ENCODE measurements at places on chromosomes 12 and 14.

DNA sequence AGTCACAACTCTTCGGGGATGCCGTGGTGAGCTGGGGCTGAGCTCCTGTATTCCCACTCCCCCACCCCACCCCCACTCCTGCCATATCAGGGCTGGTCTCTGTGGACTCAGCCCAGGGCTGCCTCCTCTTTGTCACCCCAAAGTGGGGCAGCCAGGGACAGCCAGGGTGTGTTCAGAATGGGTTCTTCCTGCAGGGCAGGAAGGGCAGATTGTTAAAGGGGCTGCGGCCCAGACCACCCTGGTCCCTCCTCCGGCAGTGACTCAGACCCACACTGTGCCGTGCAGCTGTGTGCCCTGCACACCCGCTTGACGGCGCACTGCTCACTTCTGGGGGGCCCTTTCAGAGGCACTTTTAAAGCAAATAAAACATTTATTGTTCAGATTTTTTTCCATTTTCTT lies 9.3 kb downstream of the SLC48A1 start:
- peak; percentile 57 for DNase-seq

- DNase-seq = no peak
Measured at GRCh38 chr12:17079251-17079909, 473.4 kb upstream of the LMO3 start.

GRCh38 chr12:115636546-115636945 lies 640.9 kb downstream of the MED13L start:
- no peak for DNase-seq

DNA sequence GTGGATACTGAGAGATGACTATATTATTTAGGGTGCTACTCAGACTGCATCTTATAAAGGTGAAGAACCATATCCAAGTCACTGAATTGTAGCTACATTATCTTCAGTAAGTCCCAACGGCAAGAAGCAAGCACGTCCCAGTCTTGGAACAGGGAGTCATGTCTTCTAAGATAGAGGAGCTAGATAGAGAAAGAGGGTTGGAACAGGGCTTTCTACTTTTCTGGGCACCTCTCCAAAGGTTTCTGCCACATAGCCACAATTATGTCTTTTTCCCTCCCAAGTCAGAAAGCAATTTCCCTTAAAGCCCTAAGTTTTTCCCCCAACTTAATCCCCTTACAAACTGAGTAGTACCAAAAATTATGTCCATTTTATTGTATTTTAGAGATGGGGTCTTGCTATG lies 22.4 kb downstream of the MAPK1IP1L start:
- DNase-seq = no peak

- no peak for DNase-seq
Measured at GRCh38 chr14:73290279-73290678, 53.0 kb downstream of the PAPLN start.

GRCh38 chr14:57659052-57659451 lies 165.4 kb upstream of the CCDC198 start:
- no peak for DNase-seq

DNA sequence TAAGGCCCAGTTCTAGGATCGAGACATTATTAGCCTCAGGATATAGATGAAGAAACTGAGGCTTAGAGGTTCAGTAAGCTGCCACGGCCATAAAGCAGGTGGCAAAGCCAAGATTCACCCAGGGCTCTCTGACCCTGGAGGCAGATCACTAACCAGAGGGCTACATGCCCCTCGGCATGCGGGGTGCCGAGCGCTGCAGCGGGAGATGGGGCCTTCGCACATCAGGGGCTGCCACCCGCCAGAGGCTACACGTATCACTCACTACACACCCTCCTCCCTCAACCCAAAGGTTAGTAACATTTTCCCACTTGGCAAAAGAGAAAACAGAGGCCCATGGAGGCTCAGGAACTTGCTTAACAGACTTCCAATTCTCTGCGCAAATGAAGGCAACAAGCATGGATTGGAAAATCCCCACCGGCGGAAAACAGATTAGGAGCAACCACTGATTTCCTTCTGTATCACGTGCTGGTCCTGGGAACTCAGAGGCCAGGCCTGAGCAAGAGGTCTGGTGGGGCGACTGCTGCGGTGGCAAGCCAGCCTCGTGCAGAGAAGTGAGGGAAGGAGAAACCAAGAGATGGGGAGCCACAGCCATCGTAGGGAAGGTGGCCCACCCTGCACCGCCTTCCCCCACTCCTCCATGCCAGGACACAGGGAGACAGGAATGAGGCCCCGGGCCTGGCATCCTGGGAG lies 6.0 kb downstream of the CCDC85C start:
- DNase-seq = no peak

GRCh38 chr14:77562681-77563080 lies 53.8 kb downstream of the SPTLC2 start:
- no peak for DNase-seq

GRCh38 chr14:90454041-90455000 lies 57.5 kb downstream of the CALM1 start:
- DNase-seq = peak; percentile 74

- no peak for DNase-seq
Measured at GRCh38 chr14:70048313-70048654, 140.5 kb downstream of the SLC8A3 start.

DNA sequence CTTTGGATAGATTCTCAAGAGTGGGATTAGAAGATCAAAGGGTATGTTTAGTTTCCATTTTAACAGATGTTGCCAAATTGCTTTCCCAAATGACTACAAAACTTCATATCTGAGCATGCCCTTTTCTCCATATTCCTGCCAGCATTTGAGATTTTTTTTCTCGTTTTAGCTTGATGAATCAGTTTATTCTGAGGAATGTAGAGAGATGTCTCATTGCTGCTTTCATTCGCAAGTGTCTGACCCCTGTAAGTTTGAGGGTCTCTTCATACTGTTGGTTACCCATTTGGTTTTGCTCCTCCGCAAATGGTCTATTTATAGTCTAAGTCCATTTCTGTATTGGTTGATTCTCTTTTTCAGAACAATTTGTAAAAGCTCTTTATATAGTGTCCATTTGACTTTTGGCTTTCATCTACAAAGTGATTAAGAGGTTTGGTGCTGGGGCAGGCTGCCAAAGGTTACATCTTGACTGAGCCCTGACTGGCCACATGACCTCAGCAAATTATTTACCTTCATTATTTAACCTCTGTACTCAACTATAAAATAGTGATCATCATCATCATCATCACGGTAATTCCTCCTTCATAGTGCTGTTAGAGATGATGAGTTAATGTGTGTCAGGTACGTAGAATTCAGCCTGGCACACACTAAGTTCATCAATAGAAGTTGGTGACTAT lies 33.6 kb downstream of the HCAR2 start:
- DNase-seq = no peak

GRCh38 chr12:24349051-24349799 lies 399.8 kb upstream of the SOX5 start:
- no peak for DNase-seq

- DNase-seq = no peak
Measured at GRCh38 chr14:101098177-101098576, 194.7 kb upstream of the RTL1 start.

DNA sequence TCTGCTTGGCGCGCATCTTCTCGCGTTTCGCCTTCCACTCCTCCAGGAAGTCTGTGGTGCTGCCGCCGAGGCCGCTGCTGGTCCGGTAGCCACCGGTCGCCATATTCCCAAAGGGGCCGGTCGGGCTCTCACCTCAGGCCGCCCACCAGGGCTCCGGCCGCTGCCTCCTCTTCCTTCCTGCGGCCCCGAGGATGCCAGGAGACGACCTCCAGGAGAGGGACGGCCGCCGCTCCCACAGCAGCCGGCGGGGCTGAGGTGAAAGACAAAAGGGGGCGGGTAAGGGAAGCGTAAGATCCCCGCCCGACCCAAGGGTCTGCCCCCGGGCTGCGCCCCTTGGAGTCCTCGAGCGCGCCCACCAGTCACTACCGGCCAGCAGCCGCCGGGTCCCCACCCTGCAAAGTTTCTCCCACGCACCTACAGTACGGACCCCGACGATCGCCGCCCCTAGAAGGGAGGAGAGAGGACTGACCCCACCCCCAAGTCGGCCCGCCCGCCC lies 574 bp downstream of the PAWR start:
- no peak for DNase-seq

- DNase-seq = peak; percentile 40
Measured at GRCh38 chr14:101075025-101075800, 171.7 kb upstream of the RTL1 start.

- peak; percentile 78 for DNase-seq
Measured at GRCh38 chr12:105982022-105982421, 156.7 kb downstream of the NUAK1 start.

DNA sequence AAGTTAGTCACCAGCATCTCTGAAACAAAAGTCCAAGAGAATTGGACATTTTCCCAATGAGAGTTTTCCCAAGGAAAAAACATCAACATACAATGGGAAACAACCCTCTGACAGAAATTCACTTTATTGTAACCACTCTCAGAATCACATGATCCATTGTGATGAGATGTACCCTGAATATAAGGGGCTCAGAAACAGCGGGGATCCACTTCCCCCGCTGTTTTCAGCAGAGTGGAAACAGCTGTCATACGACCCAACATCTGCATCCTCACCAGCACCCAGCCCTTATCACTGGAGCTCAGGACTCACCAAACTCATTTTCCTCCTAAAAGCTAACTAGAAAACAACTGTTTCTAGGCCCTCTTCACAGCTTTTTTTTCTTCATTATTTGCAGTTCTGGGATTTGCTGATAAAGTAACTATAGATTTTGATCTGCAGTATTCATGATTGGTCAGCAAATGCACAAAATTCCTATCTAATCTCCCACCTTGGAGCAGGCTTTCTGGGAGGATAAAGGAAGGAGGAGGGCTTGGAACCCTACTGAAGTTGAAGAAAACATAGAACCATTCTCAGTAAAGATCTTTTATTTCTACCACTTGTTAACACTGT lies 31.3 kb downstream of the CORO1C start:
- DNase-seq = no peak

- DNase-seq = no peak
Measured at GRCh38 chr12:65313719-65314317, 35.3 kb downstream of the MSRB3 start.

DNA sequence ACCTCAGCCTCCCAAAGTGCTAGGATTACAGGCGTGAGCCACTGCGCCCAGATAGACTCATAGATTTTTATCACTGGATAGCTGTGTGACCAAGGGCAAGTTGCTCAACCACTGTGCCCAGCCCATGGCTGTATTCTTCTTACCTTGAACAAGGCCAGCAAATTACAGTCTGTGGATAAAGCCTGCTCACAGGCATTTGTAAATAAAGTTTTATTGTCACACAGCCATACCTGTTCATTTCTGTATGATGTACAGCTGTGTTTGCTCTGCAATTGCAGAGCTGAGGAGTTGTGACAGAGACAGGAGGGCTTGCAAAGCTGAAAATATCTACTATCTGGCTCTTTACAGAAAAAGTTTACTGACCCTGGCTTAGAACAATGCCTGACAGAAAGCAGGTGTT lies 35.2 kb upstream of the LHX5 start:
- no peak for DNase-seq

DNA sequence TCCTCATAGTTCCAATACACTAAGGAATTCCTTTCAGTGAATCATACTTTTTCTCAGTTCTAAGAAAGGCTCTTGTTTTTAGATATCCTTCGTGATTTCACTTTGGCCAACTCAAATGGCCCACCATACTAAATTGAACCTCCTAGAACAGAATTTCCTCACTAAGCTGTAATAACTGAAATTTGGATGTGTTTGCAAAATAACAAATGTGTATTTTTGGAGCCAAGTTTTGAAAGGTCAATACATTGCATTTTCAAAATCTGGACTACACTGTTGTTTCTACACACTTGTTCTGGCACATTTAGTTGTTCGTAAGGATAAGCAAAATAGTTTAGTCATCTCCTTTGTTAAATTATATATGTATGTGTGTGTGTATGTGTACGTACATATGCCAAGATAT lies 439.0 kb upstream of the STXBP6 start:
- no peak for DNase-seq

DNA sequence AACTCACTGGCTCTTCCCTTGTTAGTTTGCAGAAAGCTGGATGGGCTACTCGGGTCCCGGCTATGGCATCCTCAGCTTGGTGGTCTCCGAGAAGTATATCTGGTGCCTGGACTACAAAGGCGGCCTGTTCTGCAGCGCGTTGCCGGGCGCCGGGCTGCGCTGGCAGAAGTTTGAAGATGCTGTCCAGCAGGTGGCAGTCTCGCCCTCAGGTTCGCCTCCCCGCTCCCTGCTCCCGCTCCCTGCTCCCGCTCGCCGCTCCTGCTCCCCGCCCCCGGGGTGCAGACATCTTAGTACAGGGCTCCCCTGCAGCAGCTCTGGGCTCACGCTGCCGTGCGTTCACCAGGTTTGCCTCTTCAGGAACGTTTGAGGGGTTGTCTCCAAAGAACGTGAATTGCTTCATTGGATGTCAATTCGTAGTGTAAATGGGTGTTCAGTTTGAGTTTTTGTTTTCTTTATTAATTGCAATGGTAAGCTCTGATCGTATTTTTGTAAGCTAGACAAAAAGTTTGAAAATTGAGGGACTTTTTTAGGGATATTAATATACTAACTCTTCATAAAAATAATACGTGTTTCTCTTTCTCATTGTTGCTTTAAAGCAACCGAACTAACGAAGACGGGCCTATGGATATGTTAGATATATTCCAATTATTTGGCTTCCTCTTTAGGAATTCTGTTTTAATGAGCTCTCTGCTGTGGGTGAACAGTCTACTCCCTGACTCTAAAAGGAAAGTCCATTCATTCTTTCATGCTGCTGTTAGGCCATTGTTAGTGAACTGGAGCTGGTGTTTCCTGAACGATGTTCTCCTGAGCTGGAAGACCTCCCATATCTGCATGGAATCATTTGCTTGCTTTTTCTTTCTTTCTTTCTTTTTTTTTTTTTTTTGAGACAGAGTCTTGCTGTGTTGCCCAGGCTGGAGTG lies 71.3 kb downstream of the ANKRD9 start:
- DNase-seq = peak; percentile 92

DNA sequence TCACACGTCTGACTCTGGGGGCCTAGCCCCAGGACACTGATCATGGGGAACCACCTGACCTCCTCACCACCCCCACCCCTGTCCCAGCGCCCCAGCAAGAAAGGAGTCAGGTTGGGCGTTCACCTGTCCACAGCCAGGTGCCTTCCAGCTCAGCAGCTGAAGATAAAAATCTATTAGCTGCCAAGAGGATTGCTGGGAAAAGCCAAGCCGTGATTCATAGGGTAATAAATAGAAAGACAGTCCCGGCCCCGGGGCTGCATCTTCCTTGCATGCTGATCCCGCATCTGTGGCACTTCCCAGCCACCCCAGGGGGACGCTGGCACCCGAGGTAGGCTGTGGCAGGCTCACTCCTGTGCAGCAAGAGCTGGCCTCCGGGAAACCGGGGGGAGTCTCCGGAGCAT lies 70.2 kb upstream of the NCOR2 start:
- no peak for DNase-seq

DNA sequence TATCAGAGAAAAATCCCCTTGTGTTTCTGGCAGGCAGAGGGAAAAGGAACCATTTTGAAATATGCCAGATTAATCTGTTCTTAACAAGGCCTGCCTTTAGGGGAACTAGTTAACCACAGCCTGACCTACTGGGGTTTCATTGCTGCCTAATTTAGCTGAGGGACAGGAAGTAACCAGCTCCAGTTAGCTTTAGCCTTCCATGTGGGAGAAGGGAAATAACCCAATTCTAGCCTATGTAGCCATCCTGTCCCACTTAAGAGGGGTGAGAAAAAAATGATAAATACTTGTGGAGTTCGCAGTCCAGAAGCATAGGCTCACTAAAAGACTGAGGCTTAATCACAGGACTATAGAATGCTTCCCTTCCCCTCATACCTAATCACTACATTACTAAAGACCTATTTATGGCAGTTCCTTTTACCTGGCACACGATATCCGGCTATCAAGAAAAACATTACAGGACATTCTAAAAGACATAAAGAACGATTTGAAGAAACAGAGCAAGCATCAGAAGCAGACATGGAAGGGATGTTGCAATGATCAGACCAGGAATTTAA lies 22.8 kb downstream of the COX8C start:
- no peak for DNase-seq
